Chondrocyte (in vitro differentiated cells): ENCODE measurements at places on chromosomes 5 and 9.

- DNase-seq = no peak
Observed at GRCh38 chr5:118891252-118891651, 97.1 kb downstream of the DTWD2 start.

- DNase-seq = no peak
Observed at GRCh38 chr5:111673891-111674626, 82.9 kb downstream of the NREP start.

- no peak for DNase-seq
Observed at GRCh38 chr5:8829323-8830029, 716.4 kb downstream of the SEMA5A start.

GRCh38 chr5:147534172-147534951 lies 24.5 kb upstream of the DPYSL3 start:
- DNase-seq = no peak

DNA sequence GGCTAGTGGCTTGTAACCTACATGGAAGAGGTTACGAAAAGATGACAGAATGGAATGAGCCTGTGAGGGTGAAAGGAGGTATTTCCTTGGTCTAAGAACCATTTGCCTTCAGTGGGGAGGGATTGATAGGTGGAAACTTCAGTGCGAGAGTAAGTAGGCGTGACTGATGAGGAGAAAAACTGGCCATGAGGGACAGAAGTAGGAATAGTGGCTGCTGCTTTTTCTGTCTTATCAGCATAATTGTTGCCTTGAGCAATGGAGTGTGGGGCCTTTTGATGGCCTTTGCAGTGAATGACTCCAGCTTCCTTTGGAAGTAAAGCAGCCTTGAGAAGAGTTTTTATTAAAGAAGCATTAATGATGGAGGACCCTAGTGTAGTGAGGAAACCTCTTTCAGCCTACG lies 9.0 kb upstream of the ZNF79 start:
- no peak for DNase-seq

DNA sequence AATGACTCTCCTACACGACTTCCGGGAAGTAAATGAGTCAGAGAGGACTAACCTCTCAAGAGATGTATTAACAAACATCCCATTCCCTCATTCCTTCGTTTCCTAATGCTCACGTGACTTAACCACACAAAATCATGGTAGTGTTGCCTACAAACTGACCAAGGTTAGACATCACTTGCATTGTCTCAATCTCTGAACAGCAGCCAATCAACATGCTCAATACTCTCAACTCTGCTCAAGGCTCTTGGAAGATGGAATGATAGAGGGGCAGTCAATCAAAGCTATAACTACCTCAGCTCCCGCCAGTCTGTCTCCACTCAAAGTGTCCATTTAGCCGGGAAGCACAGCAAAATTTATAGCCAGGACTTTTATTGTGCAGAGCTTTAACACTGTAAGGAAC lies 143.8 kb upstream of the PIK3R1 start:
- no peak for DNase-seq

DNA sequence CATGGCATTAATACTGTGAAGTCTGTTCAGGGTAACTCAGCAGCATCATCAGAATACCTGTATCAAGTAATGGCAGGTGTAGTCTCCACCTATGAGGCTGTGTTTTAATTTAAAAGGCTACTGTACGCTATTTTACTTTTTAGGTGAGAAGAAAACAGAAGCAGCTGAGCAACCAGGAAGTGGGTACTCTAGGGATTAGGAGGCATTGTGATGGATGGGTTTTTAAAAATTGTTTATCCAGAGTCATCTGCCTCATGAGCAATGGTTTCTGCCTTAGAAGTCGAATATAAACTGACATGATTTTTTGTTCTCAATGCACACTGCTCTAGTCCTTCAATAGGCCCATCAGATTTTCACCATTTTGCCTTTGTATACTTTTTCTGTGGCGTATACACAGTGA lies 42.6 kb downstream of the PSIP1 start:
- no peak for DNase-seq

- no peak for DNase-seq
Observed at GRCh38 chr5:73751254-73751914, 125.4 kb downstream of the ARHGEF28 start.

- DNase-seq = no peak
Observed at GRCh38 chr5:141851195-141851874, 26.9 kb downstream of the PCDH1 start.

DNA sequence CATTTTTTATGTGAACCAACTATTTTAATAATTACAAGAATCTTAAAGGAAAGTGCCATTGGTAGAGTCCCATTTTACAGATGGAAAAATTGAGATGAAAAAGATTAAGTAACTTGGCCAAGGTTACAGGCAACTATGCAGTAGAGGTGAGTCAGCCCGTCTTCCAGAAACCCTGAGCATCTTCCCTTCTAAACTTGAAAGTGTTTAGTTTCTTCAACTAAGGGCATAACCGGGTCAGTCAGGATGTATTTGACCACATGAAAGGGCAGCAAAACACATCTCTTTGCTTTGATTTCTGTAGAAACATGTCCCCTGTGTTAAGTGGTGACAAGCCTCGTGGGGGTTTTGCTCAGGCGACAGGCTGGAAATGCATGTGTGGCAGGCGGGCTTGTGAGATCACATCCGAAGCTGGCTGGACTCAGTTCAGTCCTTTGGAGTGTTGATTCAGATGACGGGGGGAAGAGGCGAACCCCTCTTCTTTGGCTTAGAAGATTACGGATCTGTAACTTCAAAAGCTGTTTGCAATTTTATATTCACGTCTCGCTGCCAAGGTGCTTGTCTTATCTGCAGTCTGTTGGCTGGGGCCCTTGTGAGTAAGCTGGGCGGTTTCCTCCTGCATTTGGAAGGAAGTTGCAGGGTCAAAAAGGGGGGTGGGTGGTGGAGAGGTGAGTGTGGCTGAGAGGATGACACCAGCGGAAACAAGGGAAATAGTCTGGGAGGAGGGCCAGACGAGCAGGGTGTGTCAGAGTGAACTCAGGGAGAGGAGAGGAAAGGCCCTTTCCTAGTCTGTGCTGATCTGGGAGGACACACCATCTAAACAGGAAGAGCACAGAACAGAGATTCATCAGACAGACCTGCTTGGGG lies 78.9 kb upstream of the RPS23 start:
- no peak for DNase-seq

- DNase-seq = no peak
Observed at GRCh38 chr5:76303921-76304320, 99.2 kb upstream of the IQGAP2 start.

- no peak for DNase-seq
Observed at GRCh38 chr5:9790276-9790675, 160.1 kb upstream of the TAS2R1 start.

DNA sequence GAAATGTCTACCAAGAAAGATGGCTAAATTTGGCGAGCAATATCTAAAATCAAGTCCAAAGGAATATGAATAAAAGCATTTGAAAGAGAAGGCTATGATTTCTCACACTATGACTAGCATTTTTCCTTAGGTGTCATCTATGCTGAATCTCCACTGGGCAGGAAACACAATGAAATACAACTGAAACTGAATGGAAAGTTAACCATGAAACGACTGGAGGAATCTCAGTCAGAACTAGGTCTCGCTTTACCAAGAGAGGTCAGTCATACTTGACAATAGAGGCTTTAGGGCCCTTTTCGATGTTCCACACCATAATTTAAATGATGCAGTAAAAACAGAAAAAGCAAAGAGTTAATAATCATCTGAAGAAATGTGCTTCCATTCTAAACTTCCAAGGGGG lies 339.0 kb downstream of the PDE4D start:
- no peak for DNase-seq

DNA sequence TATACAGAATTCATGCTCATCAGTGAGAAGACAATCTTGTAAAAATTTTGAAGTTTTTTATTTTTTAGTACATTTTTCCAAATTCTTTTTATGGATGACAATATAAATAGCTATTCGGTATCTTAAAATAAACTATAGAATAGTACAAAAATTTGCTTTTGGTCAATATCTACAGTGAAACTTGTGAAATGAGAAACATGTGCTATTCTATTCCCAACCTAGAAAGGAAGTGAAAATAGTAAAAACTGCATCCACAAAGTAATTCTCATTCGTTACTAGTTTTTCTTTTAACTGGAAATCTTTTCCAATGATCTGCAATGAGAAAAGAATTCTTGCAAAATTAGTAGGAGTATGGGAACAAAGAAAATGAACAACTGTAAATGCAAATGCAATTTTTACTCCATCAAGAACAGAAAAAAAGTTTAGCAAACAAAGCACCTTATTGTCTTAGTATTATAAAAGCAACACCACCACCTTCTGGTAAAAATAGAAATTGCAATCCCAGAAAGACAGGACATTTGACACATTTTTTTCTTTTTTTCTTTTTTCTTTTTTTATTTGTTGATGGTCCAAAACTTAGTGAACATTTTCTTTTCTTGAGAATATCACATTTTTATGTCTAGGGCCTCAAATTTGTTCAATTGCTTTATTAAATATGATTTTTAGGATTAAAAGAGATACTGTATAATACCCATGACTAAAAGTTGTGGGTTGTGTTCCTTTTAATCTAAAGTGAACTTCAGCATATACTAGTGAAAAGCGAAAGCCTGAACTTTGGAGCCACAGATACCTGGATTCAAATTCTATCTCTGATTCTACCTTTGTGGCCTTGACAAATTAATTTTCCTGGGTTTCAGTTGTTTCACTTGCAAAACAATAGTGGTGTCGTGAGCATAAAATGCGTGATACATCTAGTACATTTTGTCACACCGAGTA lies 72.3 kb downstream of the SLCO4C1 start:
- no peak for DNase-seq

GRCh38 chr5:154236011-154236410 lies 45.5 kb downstream of the GALNT10 start:
- DNase-seq = no peak

- no peak for DNase-seq
Observed at GRCh38 chr9:113999256-114000062, 78.6 kb downstream of the AMBP start.

- DNase-seq = no peak
Observed at GRCh38 chr5:72480841-72481240, 26.4 kb downstream of the ZNF366 start.

DNA sequence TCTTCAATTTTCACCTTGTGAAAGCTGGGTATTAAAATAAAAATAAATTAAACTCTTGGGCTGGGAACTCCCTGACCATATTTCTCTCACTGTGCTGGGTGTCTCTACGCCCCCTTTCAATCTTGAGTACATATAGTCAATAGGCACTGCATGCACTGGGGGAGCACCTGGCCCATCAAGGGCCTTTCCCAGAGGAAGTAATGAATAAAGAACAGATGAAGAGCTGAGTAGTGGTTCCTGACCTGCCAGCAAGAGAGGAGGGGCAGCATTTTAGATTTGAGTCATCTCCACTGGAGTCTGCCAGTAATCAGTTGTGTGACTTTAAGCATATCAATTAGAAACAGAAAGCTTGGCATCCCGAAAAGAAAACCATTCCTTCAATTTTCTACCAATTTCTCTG lies 6.2 kb downstream of the MAPKAP1 start:
- DNase-seq = no peak

GRCh38 chr9:134809826-134810225 lies 70.8 kb upstream of the FCN2 start:
- no peak for DNase-seq

DNA sequence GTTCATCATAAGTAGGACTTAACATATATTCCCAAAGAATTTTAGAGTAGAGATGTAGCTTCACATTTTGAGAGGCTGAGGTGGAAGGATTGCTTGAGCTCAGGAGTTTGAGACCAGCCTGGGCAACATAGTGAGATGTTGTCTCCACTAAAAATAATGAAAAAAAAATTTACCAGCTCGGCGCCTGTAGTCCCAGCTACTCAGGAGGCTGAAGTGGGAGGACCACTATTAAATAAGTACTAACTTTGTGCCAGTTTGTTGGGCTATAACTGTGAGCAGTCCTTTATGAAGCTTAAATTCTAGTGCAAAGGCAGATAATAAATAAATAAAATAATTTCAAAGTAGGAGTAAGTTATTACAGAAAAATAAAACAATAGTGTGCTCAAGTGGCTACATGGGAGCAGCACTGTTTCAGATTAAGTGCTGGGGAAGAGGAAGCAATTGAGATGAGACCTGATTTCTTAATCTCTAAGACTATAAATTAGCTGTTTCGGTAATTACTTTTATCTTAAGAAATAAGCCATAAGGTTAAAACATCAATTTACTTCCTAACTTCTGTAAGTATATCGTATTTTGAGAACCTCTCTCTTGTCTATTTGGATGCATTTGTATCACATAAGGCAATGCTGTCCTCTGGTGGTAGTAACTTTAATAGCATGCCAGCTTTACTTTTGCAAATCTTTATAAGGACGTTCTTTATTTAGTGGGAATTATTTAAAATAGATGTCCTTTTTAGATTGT lies 98.9 kb downstream of the CSNK1G3 start:
- no peak for DNase-seq
